ENCODE measurements at places on chromosomes 4 and X.
A peak's percentile ranks its signal among the peaks of the same experiment; 100 is the strongest.

GRCh38 chr4:112411781-112412550, 104.0 kb downstream of the NEUROG2 start:
- no peak for DNase-seq

- no peak for DNase-seq
Observed at GRCh38 chr4:188930822-188931221, 791.6 kb downstream of the TRIML1 start.

GRCh38 chr4:75229806-75230570, 284.2 kb downstream of the RCHY1 start:
- DNase-seq: no peak

- no peak for DNase-seq
Observed at GRCh38 chr4:14234307-14234706, 606.8 kb upstream of the BOD1L1 start.

- no peak for DNase-seq
Observed at GRCh38 chr4:111628437-111628836, 516.8 kb upstream of the FAM241A start.

DNA sequence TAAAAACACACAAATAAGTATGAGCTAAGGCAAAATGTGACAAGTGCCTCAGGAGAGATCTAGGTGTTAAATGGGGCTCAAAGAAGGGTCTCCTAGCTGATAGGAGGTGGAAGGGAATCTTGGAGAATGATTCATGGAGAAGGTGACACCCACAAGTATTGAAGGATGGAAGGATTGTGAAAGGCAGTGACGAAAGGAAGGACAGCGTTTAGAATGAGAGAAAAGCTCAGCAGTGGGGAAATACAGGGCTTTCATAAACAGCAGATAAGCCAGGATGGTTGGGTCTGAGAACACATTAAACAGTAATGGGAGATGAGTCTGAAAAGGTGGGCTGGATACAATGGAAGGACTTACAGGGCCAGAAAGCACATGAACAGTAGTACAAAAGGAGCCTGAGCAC, 11.5 kb downstream of the ANXA5 start:
- no peak for DNase-seq

DNA sequence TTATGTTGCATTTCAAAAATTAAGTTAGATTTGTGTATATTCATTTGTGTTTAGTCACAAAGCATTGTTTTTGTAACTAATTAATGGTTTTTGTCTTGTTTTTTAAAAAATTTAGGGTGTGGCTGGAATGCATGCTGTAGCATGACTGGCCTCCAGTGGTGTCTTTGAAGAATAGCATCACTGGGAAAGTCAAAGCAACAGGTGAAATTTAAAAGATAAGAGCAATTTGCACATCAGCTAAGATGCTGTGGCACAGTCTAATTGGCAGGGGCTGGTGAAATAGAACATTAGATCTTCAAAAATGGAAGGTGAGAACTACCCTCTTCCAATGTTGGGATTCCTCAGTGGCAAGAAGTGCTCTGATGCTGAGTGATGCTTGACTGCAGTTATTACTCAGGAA, 45.3 kb downstream of the ANK2 start:
- DNase-seq: peak; percentile 8

DNA sequence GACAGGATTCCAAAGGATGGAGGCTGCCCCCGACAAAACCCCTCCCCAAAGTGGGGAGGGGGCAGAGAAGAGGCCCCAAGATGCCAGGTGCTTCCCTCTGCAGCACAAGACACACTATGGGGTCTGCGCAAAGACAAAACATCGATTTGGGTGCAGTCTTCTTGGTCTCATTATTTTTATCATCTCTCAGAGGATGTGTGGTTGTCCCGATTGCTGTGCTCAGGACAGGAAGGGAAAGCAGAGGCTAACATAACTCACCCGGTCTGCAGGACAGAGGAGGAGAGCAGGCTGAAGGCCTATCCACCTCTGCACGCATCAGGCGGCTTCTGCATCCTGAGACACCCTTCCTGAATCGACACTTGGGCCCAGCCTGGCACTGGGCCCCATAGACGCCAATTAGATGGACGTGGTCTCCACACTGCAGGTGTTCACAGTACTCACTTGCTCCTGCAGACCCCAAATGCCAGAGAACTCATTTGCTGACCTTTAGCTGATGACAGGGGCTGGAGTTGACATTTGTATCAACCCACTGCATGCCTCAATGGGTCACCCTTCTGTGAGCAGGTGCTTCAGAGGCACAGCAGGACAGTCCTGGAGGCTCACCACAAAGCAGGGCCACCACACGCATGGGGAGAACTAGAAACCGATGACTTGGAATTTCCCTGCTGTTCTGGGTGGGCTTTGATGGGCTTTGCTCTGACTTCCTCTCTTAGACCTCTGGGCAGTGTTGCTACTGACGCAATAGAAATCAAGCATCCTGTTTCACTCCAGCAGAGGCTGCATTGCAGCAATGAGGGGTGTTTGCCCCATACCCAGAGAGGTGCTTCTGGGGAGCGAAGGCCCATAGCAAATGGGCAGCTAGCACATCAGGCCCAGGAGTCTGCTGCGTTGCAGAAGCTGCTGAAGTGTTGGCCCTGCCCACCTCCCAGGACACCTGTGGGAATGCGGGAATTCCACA, 96.3 kb upstream of the ENPP6 start:
- DNase-seq: no peak

DNA sequence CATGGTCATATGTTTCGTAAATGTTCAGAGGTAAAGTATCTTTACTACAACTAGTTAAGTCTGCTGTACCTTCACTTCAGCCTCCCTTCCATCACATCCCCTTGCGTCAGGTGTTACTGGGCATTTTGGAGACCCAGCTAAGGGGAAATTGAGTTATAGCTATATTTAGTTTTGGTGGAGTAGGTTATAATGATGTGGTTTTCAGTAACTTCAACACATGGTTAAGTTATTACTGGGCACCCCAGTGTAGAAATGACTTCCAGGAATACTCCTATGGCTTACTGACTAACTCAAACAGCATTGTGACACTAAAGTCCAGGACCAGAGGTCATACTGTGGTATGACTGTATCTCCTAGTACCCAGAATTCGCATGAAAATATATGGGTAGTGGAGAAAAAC, 23.4 kb upstream of the ACSL1 start:
- no peak for DNase-seq

- peak; percentile 74 for DNase-seq
Observed at GRCh38 chr4:8176547-8177399, 18.2 kb upstream of the ABLIM2 start.

DNA sequence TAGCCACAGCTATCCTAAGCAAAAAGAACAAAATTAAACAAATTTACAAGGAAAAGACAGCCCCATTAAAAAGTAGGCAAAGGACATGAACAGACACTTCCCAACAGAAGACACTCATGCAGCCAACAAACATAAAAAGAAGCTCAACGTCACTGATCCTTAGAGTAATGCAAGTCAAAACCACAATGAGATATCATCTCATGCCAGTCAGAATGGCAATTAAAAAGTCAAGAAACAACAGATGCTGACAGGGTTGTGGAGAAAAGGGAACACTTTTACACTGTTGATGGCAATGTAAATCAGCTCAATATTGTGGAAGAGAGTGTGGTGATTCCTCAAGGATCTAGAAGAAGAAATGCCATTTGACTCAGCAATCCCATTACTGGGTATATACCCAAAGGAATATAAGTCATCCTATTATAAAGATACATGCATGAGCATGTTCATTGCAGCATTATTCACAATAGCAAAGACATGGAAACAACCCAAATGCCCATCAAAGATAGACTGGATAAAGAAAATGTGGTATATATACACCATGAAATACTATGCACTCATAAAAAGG, 163.0 kb upstream of the TET2 start:
- DNase-seq: no peak

DNA sequence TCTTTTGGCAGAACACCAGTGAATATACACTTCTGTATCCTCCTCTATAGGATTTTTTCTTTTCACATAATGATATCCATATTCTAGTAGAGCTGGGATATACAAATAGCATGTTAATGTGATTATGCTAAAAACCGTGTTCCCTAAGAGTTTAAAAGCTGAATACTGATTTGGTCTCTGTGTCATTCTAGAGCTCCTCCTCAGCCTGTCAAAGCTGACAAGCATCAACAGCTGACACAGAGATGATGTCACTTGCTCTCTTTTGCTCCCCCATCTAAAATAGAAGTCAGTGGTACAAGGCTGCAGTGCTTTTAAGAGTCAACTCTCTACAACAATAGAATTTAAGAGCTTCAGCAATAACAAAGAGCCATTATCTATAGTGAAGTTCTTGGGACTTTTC, 17.1 kb upstream of the HERC3 start:
- no peak for DNase-seq

DNA sequence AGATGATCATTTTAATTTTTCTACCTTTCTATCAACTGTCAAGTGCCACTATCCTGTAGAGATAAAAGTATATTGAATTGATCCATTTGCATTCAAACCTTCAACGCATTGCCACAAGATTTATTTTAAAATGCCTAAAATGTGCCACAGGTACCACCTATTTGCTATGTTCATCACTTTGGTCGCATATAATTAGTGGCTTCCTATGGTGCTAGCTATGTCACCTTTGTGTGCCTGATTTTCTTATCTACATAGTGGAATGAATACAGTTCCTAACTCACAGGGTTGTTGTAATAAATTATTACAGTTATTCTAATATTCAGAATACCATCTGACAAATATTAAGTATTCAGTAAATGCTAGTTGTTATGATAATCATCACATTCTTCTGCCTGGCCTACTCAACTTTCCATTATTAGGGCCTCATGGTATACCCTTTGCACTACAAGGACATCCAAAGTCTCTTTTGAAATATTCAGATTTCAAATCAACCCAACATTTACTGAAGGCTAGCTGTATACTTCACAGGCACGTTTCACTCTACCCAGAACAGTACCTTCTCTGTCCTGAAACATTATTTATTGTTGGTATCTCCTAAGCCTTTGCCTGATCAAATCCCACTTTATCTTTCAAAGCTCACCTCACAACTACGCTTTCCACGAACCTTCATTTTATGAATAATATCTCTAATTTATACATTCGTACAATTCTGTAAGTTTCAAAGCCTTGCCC, 62.4 kb downstream of the ANXA10 start:
- DNase-seq: no peak

DNA sequence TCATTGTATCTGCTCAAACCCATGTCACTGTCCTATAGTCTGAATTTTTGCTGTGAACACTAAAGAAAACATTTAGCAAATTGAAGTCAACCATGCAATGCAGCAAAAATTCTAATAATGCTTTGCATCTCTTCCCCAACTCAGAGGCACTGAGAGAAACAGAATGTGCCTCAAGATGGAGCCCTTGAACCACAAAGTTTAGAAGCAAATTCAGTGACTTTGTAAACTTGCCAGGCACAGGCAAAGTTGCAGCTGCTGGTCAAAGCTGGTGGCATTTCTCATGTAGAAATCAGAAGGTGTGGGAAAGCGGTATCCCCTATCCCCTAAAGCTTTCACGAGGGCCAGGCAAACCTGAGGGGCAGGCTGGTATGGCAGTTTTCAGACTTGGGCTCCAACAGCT, 121.7 kb upstream of the DIPK2B start:
- peak; percentile 63 for DNase-seq

All from AG08396 (cell line).